ENCODE measurements at places on chromosomes 2 and 18. TPM values are rescaled to one million over a fixed set of nuclear protein-coding genes. Genes with fewer than 3 reads are reported as not detected.

The POU3F3 gene
- not detected for total RNA-seq

The FASTKD1 gene
- total RNA-seq, result 27.0 TPM

The MYCN gene
- total RNA-seq, result 5.5 TPM

The PJVK gene
- 4.3 TPM for total RNA-seq

The ID2 gene
- total RNA-seq, result 77.8 TPM

The SCRN3 gene
- total RNA-seq, result 25.6 TPM

The SCN9A gene
- total RNA-seq, result 6.1 TPM

The XDH gene
- total RNA-seq, result 4.2 TPM

The CHRNG gene
- total RNA-seq, result not detected

The KCNG3 gene
- total RNA-seq, result 0.73 TPM

The CAPN13 gene
- total RNA-seq, result 11.8 TPM

The KCNE4 gene
- total RNA-seq, result not detected

The IL1B gene
- total RNA-seq, result 15.5 TPM

Data from Calu3 (cell line).